Transverse colon (tissue), 4 donors: ENCODE measurements at places on chromosomes 1 and 21. TPM values are rescaled to one million over a fixed set of nuclear protein-coding genes. Genes with fewer than 3 reads are reported as not detected.

The MRPL20 gene
- total RNA-seq, result 183 TPM

The PLA2G2C gene
- 0.14 TPM for total RNA-seq

The CD53 gene
- total RNA-seq, result not detected

The DNAJC28 gene
- 3.7 TPM for total RNA-seq

The RNU1-4 gene
- total RNA-seq, result under 0.01 TPM

The CD2 gene
- not detected for total RNA-seq

The RIPK4 gene
- 9.7 TPM for total RNA-seq

The CTPS1 gene
- 20.1 TPM for total RNA-seq

The SH2D1B gene
- total RNA-seq, result 0.82 TPM

The C2CD2 gene
- 9.8 TPM for total RNA-seq

The PTGFR gene
- total RNA-seq, result 4.1 TPM

DNA sequence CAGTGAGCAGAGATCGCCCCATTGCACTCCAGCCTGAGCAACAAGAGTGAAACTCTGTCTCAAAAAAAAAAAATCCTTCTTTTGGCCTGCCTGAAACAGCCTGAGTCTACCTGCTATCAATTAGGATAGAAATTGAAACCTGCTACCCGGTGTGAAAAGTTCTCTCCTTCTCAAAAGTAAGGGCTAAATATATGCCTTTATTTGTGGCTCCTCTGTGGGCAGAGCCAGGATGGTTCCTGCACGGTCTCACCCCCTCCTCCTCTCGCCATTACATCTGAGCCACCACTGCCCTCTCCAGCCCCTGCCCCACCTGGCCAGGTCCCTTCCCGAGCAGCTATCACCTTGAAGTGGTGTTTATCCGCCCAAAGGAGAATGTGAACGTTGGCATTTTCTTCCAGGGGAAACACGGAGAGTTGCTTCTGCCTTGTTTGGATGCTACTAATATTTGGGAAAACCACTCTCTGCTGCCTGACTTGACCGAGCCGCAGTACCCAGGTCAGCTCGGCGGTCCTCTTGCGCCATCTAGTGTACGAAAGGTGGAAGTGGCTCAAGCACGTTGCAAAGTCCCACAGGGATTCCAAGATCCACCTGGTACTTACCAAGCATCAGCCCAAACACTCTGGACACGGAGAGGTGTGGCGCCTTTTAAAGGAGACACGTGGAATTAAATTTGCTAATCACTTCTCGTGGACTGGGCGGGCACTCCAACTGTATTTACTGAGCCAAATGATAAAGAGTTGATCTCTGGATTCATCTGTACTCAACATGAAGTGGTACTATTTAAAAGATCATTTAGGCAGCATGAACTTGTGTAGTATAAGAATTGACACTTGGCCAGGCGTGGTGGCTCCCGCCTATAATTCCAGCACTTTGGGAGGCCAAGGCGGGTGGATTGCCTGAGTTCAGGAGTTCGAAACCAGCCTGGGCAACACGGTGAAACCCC lies 31.9 kb downstream of the SETD4 start:
- no peaks in the 10 kb centered on the region for H3K27me3 ChIP-seq
- DNase-seq, result peak; percentile 77
- no peaks in the 10 kb centered on the region for H3K4me1 ChIP-seq
- no peaks in the 10 kb centered on the region for H3K36me3 ChIP-seq
- H3K4me3 ChIP-seq, result no peak overlapping the region
- H3K27ac ChIP-seq, result no peak overlapping the region

DNA sequence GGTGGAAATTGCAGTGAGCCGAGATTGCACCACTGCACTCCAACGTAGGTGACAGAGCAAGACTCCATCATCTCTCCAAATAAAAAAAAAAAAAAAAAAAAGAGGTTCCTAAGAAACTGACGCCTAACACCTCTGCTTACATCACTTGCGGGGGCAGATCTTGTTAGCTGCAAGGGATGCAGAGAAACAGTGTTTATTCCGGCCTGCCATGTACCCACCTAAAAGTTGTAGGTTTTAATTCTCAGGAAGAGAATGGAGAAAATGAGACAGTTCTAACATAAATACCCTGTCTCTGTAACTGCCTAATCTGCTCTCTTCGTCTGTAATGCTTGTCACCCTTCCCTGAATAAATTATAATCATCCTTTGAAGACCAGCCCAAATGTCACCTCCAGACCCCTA lies 9.0 kb upstream of the SRSF4 start:
- no peaks in the 10 kb centered on the region for H3K27me3 ChIP-seq
- no peaks in the 10 kb centered on the region for H3K36me3 ChIP-seq
- H3K4me3 ChIP-seq, result no peak overlapping the region
- no peaks in the 10 kb centered on the region for H3K4me1 ChIP-seq
- DNase-seq, result no peak
- no peak overlapping the region for H3K27ac ChIP-seq

- H3K36me3 ChIP-seq, result no peaks in the 10 kb centered on the region
- no peak overlapping the region for H3K4me3 ChIP-seq
- no peaks in the 10 kb centered on the region for H3K4me1 ChIP-seq
- no peaks in the 10 kb centered on the region for H3K27me3 ChIP-seq
- no peak for DNase-seq
Measured at GRCh38 chr1:19837866-19838265, 22.8 kb upstream of the RNF186 start.

GRCh38 chr1:200473698-200474371 lies 64.0 kb upstream of the ZNF281 start:
- H3K4me1 ChIP-seq, result no peaks in the 10 kb centered on the region
- no peaks in the 10 kb centered on the region for H3K27me3 ChIP-seq
- no peak overlapping the region for H3K27ac ChIP-seq
- no peak for DNase-seq
- H3K4me3 ChIP-seq, result no peak overlapping the region
- no peaks in the 10 kb centered on the region for H3K36me3 ChIP-seq

- DNase-seq, result no peak
- H3K4me1 ChIP-seq, result no peaks in the 10 kb centered on the region
- no peak overlapping the region for H3K27ac ChIP-seq
- H3K36me3 ChIP-seq, result no peaks in the 10 kb centered on the region
Measured at GRCh38 chr1:17763417-17763816, 8.3 kb downstream of the ACTL8 start.

DNA sequence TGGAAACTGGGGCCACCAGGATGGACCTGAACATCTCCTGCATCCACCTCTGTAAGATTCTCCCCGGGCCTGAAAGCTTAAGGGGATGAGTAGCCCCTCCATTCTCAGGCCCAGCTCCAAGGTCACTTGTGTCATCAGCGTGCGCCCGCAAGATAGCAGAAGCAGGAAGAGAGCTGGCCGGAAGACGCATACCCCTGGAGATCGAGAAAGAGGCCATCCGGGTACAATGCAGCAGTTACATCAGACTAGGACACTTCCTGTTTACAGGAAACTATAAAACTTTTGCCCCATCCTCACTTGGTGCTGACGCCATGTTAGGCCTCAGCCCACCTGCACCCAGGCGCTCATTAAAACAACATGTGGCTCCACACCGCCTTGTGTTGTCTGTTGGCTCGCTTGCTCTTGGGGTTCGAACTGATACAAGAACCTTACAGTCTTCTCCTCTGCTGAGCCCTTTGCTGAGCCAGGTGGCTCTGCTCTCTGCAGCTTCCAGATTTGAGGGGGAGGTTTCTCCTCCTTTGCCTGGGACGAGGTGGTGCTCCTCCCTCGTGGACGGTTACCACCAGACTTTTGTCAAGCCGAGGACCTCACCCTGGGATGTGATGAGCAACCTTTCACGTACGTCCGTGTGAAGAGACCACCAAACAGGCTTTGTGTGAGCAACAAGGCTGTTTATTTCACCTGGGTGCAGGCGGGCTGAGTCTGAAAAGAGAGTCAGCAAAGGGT lies 277.5 kb upstream of the C1orf174 start:
- DNase-seq, result no peak
- no peaks in the 10 kb centered on the region for H3K36me3 ChIP-seq
- no peaks in the 10 kb centered on the region for H3K27me3 ChIP-seq
- no peaks in the 10 kb centered on the region for H3K4me1 ChIP-seq
- H3K4me3 ChIP-seq, result no peak overlapping the region

- H3K4me3 ChIP-seq, result peak overlapping the region; percentile 43
- DNase-seq, result peak; percentile 63
- H3K4me1 ChIP-seq, result peaks cover 61% of the 10 kb centered on the region
- H3K27ac ChIP-seq, result peak overlapping the region; percentile 87
Measured at GRCh38 chr1:145961425-145962156, 2.8 kb downstream of the ANKRD34A start.

DNA sequence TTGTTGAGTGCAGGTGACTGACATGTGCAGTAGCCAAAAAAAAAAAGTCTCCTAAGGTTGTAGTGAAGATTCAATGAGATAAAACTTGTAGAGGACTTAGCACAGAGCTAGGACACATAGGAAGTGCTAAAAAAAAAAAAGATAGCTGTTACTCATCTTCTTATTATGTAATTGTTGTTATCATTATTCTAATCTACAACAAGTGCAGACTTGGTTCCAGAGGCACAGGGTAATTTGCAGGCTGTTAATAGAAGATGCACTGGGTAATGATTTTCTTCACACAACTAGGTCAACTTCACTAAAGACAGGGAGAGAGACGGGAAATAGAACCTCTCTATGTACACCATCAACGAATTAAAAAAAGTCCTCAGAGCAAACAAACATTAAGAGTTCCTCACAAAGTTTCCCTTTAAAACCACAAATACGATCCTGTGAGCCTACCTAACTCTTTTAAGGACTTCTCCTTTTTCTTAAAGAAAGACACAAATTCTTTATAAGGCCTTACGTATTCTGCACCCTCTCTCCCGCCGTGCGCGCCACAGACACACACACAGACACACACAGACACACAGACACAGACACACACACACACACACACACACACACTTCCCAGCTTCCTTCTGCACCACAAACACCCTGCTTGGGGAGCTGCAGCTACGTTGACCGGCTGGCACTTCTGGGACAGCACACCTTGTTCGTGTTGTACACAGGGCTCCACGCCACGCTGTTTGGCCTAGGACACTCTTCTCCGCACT lies 49.8 kb upstream of the GADD45A start:
- H3K27me3 ChIP-seq, result no peaks in the 10 kb centered on the region
- peaks cover 26% of the 10 kb centered on the region for H3K4me1 ChIP-seq
- no peak for DNase-seq
- no peaks in the 10 kb centered on the region for H3K36me3 ChIP-seq
- H3K27ac ChIP-seq, result no peak overlapping the region

DNA sequence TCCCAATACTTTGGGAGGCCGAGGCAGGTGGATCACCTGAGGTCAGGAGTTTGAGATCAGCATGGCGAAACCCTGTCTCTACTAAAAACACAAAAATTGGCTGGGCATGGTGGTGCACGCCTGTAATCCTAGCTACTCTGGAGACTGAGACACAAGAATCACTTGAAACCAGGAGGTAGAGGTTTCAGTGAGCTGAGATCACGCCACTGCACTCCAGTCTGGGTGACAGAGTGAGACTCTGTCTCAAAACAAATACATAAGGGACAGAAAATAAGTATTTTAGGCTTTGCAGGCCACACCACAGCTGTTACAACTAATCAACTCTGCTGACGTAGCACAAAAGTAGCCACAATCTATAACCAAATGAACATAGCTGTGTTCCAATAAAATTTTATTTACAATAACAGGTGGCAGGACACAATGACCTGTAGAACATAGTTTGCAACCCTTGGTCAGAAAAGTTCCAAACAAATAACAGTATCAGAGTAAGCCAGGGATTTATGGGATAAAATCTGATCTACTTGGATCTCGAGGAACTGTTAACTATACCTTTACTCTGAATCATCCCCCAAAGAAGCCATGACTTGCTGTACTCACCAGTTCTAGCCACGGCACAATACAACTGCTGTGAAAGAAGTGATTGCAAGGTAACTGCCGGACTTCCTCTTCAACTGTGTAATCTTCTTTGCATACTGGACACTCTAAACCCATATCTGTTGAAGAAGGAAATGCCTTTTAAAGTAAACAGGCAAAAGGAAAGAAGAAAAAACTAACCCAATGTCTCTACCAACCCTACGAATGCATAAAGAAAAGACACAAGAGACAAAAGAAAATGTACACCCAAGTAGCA lies 28.3 kb downstream of the CD160 start:
- no peak for DNase-seq
- no peaks in the 10 kb centered on the region for H3K27me3 ChIP-seq
- H3K4me3 ChIP-seq, result no peak overlapping the region
- no peaks in the 10 kb centered on the region for H3K4me1 ChIP-seq
- H3K36me3 ChIP-seq, result peaks cover 55% of the 10 kb centered on the region

DNA sequence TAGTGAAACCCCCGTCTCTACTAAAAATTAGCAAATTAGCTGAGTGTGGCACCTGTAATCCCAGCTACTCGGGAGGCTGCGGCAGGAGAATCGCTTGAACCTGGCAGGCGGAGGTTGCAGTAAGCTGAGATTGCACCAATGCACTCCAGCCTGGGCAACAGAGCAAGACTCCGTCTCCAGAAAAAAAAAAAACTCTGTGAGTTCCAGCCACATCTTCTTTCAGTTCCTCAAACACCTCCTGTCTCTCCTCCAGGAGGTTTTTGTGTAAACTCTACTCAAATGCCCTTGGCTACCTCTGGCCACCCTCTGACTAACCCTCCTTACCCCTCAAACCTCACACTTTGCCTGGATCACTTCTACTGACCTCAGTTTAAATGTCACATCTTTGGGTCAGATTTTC lies 38.1 kb downstream of the RCSD1 start:
- no peak overlapping the region for H3K27ac ChIP-seq
- no peaks in the 10 kb centered on the region for H3K36me3 ChIP-seq
- H3K27me3 ChIP-seq, result no peaks in the 10 kb centered on the region
- DNase-seq, result no peak
- H3K4me1 ChIP-seq, result peaks cover 8% of the 10 kb centered on the region

DNA sequence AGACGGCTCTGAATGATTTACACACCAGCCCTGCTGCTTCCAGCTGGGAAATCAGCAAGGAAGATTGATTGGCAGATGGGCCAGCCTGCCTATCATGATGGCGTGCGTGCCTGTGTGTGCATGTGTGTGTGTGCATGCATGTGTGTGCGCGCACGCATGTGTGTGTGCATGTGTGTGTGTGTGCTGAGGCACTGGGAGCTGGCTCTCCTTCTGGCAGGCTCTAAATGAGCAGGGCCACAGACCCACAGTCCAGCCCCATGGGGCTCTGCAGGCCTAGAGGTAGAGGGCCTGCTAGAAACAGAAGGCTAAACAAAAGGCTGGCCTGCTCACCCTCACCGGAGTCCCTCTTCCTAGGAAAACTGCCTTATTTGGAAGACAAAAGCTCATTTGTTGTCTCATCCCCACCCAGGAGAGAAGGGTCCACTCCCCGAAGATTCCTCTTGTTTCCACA lies 6.0 kb downstream of the KLHDC8A start:
- H3K36me3 ChIP-seq, result no peaks in the 10 kb centered on the region
- H3K27ac ChIP-seq, result no peak overlapping the region
- no peak for DNase-seq

DNA sequence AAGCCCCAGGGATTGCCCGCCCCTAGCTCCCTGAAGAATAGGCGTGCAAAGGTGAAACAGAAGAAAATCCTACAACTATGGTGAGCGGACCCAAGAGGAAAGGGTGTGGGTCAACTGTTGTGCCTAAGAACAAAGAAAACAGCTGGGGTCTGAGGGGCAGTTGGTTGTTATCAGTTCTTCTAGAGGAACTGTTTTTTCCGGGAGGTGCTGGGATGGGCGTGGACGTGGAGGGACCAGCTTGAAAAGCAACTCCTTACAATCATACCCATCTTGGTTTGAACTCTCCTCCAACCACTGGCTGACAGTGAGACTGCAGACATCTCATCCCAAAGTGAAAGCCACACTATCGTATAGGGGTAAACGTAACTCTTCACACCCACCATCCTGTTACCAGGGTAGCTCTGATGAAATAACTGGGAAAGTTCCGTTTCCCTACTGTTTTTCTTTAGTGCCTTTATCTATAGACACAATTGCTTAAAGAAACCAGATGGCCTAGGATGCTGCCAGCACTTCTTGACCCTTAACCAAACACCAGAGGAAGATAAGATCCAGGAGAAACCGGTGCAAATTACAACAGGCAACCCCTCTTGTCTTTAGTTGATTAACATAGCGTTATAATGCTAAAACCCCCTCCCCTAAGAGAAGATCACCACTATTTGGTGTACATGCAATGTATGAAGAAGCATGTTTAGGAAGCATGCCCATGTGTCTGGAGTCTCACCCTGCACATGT lies 25.6 kb upstream of the FAM89A start:
- H3K36me3 ChIP-seq, result no peaks in the 10 kb centered on the region
- H3K27ac ChIP-seq, result no peak overlapping the region
